NCI-H2029 (cell line): ENCODE measurements at places on chromosomes 12 and 14.

DNA sequence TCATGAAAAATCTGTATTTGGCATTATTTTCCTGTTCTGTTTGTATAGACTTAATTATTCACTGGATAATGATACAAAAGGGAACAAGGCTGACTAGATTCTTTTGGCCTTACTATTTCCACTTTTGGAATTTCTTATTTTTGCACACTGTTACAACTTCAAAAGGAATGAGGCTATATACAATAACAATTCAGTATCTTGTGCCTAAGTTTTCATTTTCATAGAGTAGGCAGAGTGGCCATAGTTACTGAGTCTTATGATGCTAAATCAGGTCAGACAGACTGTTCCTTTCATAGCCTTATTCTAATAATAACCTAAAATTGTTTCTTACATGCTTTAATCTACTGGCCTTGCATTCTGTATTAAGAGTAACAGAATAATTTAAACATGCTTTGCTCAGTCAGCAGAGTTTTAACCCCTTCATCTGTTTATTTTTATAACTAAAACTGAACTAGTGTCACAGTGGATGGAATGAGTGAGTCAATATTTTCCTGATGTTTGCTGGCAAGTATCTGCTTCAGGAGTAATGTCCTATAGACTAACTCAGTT lies 10.5 kb downstream of the TTC8 start:
- DNase-seq, result no peak

DNA sequence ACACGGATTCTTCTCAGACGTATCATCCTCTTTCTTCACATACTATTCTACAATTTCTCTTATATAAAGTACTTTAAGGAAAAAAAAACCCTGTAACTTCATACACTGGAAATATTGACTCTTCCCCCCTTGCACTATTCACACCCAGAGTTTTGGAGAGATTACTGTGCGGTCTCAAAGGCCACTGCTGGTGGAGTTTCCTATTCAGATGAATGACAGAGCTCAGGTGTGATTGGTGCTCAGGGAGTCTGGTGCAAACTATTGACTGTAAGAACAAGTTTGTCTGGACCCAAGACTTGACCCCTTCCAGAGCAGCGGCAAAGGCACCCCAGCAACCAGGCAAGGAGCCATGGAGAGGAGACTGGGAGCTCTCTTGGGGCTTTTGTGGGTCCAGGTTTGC lies 187.5 kb upstream of the OR4E1 start:
- no peak for DNase-seq

GRCh38 chr14:87046960-87047359 lies 946.0 kb downstream of the GALC start:
- no peak for DNase-seq

DNA sequence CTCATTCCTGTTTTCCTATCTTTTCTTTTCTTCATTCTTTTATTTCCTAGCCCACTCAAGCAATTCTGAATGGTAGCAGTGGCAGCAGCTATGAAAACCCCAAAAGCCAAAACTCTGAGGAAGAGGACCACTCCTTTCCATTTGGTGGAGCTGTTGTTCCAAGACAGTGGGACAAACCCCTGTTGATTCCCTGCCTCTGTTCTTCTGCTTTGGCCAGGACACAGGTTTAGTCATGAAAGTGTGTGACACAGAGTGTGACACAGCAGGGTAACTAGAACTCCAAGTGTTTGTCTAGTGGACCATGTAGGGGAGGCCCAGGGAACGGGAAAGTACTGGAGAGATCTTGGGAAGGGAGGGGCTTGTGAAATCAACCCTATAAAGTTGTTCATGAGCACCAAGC lies 71.1 kb downstream of the PTCSC3 start:
- peak; percentile 92 for DNase-seq

DNA sequence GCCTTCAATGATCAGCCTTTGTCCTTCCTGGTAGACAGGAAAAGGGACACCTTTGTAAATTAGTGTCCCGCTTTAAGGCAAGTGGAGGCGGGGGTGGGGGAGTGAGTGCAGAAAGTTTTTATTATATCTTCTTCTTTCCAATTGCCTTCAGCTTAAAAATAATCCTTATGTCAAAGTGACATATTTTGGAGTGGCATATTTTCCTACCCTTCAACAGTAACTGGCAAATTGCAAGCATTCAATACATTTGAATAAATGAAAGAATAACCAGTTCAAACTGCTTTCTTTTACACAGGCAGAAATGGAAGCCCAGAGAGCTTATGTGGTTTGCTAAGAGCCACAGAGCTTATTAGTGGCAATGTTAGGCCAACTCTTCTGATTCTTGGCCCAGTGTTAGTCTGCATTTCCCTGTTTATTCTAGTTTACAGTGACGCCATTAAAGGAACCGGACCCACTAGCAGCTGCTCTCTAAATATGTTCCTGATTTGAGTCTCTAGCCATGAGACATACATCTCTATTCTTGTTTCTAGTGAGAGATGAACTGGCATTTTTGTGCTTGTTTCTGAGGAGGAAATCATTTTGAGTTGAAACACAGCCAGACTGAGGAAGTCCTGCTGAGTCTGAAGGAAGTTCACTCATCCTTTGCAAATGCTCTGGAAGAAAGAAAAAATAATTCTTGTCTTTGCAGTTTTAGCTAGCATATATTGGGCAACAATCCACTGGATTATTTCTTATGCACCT lies 468.7 kb downstream of the NOVA1 start:
- DNase-seq, result peak; percentile 64

DNA sequence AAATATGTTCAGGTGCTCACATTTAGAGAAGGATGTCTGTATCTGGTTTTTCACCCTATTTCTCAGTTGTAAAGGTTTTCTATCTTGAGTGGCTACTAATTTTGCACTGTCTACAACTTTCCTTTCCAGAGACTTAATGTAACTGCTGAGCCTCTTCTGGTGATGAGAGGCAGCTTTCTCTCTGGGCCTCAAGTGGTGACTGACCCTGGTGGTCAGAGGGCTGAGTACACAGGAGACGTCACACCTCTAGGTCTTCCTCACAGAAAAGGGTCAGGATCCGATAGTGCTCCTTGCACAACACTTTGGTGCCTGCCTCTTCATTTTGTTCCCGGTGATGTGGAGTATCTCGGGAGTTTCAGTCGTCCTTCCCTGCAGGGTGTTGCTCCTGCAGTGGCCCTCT lies 76.8 kb downstream of the LIN7A start:
- no peak for DNase-seq

- no peak for DNase-seq
These were observed 96.5 kb downstream of the DUSP16 start for GRCh38 chr12:12466157-12466556.

- DNase-seq, result no peak
These were observed 9.5 kb upstream of the LTBP2 start for GRCh38 chr14:74621556-74621955.

DNA sequence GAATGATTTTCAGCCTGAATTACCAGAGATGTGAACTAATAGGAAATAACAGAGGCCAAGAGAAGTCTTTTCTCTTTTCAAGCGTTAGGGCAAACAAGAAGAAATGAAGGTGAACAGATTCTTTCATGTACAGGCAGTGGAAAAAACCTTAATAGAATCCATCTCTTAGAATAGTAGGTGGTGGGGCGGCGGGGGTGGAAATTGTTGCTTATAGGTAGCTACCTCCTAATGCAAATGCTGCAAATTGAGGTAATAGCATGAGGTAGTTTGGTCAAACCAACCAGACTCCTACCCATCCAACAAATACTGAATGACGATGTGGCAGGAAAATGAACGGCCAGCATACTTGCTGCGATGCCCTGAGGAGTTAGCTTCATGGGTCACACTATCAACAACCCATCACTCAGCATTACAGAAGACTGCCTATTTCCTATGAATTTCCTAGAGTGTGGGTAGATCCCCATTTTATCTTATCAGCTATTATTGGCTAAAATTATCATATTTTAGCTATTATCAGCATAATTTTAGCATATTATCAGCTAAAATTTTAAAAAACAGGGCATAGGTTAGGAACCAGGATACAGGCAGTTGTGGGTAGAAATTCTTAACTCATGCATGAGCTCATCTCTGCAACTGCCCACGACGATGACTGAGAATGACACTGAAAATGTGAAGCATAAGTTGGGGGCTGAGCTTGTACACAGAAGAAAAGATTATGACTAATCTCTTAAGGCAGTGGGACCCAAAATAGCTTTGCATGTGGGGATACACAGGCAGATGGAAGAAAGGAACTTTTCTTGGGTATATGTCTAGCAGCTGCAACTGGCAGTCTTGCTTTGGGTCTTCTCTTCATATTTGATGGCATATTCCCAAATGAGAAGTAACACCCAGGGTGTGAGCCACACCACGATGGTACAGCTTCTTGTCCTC lies 68.7 kb downstream of the NIN start:
- no peak for DNase-seq

GRCh38 chr12:104720339-104721038 lies 237.6 kb downstream of the SLC41A2 start:
- DNase-seq, result no peak

- no peak for DNase-seq
These were observed 10.4 kb upstream of the FBLN5 start for GRCh38 chr14:91957876-91958313.

GRCh38 chr12:110351119-110351518 lies 52.4 kb downstream of the ANAPC7 start:
- DNase-seq, result no peak

DNA sequence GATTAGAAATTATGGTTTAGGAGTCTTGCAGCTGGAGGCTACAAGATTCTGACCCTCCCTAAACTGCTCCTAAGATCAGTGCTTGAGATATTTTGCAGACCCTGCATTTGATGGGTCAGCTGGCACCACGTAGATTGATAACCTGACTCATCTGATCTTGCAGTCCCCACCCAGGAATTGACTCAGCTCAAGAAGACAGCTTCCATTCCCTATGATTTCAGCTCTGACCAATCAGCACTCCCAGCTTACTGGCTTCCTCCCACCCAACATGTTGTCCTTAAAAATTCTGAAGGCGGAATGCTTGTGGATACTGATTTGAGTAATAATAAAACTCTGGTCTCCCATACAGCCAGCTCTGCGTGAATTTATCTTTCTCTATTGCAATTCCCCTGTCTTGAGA lies 23.2 kb upstream of the MTHFD1 start:
- DNase-seq, result no peak

DNA sequence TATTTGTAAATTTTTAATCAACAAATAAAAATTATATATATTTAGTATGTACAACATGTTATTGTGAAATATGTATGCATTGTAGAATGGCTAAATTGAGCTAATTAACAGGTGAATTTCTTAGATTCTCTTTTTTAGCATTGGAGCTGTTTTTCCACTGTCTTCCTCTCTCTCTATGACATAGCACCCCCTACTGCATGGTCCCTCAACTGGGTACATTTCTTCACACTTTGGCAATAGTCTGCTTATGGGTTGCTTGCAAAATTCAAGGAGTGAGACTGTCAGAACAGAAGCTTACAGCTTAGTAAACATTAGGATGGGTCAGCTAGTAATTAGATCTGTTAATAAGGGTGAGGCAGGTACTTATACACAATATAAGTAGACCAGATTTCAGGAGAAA lies 658.5 kb upstream of the MGAT4C start:
- DNase-seq, result no peak

- DNase-seq, result no peak
These were observed 751 bp upstream of the GPRC5A start for GRCh38 chr12:12890543-12891079.

- DNase-seq, result no peak
These were observed 411.7 kb downstream of the TMEM117 start for GRCh38 chr12:44247588-44247987.

DNA sequence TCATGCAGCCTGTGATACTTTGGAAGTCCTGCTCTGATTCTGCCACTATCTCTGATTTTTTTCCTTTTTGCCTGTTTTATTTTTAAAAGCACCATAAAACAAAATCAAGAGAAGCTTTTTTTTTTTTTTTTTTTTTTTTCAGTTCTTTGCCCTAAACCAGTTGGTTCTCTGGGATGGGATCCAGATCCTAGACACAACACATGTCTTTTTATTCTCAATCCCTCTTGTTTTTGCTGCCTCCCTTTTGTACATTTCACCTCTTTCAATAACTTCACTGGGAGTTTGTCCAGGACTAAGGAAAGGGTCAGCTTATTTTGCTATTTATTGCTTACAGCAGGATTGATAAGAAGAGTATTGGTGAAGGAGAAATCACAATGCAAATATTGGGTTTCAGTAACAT lies 139.4 kb downstream of the GRIP1 start:
- no peak for DNase-seq

- DNase-seq, result no peak
These were observed 7.6 kb downstream of the KCTD10 start for GRCh38 chr12:109469517-109469916.

DNA sequence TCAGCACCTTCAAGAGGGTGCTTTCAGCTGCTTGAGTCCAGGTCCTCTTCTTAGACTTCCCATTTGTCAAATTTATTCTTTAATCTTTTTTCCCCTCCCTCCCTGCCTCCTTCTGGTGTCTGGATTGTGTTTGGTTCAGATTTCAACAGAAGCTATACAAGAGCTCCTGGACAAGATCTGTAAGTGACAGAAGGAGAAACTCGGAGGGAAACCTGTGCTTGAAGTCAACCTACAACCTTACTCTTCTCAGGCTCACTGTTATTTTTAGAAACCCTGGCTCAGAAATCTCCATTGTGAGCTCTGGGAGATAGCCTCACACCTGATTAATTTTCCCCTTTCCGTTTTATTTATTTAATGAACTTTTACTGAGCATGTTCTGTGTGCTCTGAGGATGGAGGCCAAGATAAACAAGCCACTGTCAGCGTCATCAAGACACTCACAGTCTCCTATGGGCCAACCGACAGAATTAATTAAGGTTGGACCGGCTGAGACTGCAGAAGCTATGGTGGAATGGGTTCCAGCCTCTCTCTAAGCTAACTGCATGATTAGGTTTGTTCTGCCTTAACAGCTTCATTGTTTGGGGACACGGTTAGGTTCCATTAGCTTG lies 13.5 kb downstream of the PDE1B start:
- DNase-seq, result no peak

DNA sequence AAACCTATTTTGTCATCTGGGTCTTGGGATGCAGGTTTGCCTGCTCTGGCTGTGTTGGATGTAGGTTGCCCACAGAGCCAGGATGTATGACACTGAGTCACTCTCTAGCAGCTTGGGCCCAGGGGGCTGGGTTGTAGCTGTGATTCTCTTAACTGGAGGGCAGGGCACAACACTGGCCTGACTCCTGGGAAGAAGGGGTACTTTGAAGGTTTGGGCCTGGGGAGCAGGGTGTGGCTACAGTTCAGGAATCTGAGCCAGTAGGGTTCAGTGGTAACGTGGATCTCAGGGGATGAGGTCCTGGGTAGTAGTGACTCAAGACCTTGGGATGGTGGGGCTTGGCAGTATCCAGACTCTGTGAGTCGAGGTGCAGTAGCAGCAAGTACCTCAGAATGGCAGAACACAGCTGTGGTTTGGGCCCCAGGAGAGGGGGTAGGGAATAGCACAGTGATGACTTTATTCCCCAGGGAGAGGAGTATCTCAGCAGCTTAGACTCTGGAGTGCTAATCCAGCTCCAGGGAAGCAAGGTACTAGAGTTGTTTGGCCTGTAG lies 25.7 kb downstream of the TBC1D15 start:
- DNase-seq, result no peak

GRCh38 chr12:94686834-94687628 lies 36.7 kb upstream of the TMCC3 start:
- peak; percentile 28 for DNase-seq

DNA sequence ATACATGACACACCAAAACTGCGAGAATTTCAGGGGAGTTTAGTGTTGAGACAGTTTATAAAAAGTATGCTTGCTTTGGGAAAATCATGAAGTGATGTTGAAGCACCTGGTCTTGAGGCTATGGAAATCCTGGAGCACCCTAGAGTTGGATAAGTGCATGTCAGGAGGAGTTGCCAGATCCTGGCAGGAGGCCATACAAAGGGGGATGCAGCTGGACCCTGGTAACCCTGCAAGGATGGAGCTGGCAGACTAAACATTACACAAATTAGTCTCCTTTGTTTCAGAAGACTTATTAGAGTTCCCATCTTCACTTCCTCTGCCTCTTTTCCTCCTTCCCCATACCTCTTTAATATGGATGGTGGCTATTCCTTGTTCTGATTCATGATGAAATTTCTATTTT lies 907.0 kb downstream of the BCL11B start:
- no peak for DNase-seq
